Melanocyte of skin (primary cell): ENCODE measurements at places on chromosomes 4 and X. TPM values are rescaled to one million over a fixed set of nuclear protein-coding genes. Genes with fewer than 3 reads are reported as not detected.

AKAP4 gene
- total RNA-seq, result not detected in 2 replicates

ETDA gene
- not detected in 2 replicates for total RNA-seq

GAGE1 gene
- not detected in 2 replicates for total RNA-seq

KCNE5 gene
- total RNA-seq, result under 0.01 and 0.36 TPM in 2 replicates
